ENCODE measurements at places on chromosomes 16 and 17. TPM values are rescaled to one million over a fixed set of nuclear protein-coding genes. Genes with fewer than 3 reads are reported as not detected.

- DNase-seq: no peak
- no peaks in the 10 kb centered on the region for H3K4me1 ChIP-seq
- no peaks in the 10 kb centered on the region for H3K27me3 ChIP-seq
- no peak overlapping the region for H3K27ac ChIP-seq
Observed at GRCh38 chr17:33986566-33986965, 268.5 kb upstream of the CCL2 start.

Gene KLHL10
- not detected for total RNA-seq

Gene WSB1
- total RNA-seq: 90.4 TPM

DNA sequence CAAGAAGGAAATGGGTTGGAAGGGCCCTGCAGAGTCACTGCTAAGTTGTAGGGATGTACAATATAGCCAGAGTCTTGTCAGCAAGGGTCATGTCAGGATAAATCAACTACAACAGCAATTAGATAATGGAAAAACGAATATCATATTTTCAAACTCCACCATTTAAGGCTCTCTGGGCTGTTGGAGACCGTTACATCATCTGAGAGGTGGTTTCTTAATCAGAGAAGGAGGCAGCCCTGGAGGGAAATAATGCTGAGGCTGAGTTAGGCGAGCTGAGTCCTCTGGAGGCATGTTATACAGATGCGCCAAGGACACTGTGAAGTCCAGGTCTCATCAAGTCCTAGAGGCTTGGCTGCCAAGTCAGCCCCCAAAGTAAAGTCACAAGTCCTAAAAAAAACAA is 30.3 kb downstream of the LYRM9 start:
- no peak overlapping the region for H3K4me3 ChIP-seq
- H3K36me3 ChIP-seq: no peaks in the 10 kb centered on the region
- H3K27me3 ChIP-seq: no peaks in the 10 kb centered on the region
- peaks cover 3% of the 10 kb centered on the region for H3K4me1 ChIP-seq
- H3K27ac ChIP-seq: no peak overlapping the region
- DNase-seq: no peak

Gene KRT25
- total RNA-seq: not detected

GRCh38 chr16:58332997-58333700 is 38.3 kb upstream of the PRSS54 start:
- H3K4me3 ChIP-seq: no peak overlapping the region
- H3K36me3 ChIP-seq: no peaks in the 10 kb centered on the region
- H3K27me3 ChIP-seq: no peaks in the 10 kb centered on the region
- no peak for DNase-seq
- peaks cover 8% of the 10 kb centered on the region for H3K4me1 ChIP-seq

Data from Peyer's patch (tissue), 4 donors.